ENCODE measurements at places on chromosomes 11 and 22.

DNA sequence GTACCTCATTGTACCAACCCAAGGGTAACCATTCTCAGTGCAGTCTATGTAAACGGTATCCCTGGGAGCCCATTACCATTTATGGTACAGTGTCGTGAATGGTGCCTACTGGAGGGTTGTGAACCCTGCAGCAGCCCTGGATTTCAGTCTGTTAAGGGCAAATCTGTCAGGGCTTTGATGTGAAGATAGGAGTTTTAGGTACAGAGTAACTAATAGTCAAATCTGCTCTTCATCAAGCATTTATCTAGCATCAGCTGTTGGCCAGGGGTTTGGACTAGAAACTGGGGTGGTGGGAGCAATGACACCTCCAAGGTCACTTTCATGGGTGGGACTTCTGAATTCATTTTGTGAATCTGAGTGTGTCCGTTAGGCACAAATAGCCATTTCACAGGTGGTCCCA lies 50.6 kb upstream of the RFPL3 start:
- DNase-seq, result no peak

- DNase-seq, result peak; percentile 7
Measured at GRCh38 chr11:70270877-70271648, 573 bp downstream of the PPFIA1 start.

DNA sequence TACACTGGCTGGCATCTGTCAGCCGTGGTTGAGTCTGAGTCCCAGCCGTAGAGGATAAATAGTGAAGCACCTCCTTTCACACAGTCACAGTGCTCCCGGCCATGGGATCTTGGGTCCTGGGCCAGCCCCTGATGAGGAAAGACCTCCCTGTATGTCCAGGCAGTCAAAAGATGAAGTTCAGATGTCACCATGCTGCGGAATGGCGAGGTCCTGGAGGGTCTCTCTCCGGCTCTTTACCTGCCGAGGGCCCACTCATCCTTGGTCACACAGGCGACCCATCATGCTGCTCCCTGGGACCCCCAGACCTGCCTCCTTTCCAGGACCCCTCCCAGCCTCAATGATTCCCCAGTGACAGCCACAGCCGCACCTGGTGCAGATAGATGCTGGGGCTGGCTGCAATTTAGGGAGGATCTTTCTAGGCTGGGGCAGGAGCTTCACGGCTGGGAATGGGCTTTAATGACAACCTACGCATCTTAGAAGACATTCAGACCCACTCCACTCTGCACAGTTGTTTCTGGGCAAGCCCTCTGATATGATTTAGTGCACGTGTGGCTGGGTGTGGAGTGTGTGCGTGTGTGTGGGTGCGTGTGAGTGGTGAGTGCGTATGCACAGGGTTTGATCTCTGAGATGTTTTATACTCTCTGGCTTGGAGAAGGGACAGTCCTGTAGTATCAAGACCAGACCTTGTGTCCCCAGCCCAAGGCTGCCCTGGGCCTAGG lies 79.7 kb downstream of the FBLN1 start:
- DNase-seq, result no peak

DNA sequence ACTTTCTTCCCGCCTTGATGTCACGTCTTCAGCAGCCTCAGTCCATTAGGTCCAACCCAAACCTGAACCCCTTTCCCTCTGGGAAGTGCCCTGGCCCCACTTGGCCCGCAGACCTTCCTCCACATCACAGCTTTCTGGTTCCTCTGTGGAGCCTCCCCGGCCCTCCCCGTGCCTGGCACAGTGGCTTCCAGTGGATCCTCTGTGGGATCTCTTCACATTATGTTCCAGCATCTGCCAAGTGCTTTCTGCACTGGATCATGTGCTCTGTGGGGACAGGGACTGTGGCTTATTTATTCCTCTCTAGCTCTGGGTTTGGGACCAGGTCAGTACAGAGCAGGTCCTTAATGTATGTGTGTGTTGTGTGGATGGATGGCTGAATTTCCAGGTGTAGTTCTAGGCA lies 30.9 kb downstream of the POLR3H start:
- no peak for DNase-seq

- DNase-seq, result no peak
Measured at GRCh38 chr11:66289548-66290329, 796 bp upstream of the YIF1A start.

DNA sequence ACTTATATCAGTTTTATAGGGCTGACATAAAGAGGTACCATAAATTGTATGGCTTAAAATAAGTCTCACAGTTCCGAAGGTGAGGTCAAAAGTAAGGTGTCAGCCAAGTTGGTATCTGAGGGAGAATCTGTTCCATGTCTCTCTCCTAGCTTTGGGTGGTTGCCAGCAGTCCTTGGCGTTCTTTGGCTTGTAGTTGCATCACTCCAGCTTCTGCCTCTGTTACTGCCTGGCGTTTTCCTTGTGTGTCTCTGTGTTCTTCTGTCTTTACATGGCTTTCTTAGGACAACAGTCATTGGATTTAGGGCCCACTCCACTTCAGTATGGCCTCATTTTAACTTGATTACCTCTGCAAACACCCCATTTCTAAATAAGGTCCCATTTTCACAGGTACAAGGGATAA lies 16.7 kb downstream of the MMP7 start:
- no peak for DNase-seq

GRCh38 chr11:65791719-65792213 lies 4.9 kb downstream of the OVOL1 start:
- peak; percentile 53 for DNase-seq

GRCh38 chr11:64249563-64250414 lies 1.5 kb upstream of the PLCB3 start:
- no peak for DNase-seq

DNA sequence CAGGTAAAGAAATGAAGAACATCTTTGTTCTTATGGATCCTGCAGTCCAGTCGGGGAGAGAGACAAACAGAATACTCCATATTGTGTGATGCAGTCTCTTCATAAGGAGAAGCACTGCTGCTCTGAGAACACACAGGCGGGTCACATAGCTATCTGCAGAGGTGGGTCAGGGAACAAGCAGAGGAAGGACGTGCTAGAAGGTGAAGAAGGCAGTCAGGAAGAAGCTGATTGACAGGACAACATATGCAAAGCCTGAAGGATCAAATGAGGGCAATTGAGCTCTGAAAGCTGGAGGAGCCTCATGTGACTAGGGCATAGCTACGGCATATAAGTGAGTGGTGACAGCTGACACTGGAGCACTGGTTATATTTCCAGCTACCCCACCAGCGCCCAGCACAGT lies 122.5 kb downstream of the OPCML start:
- DNase-seq, result no peak

DNA sequence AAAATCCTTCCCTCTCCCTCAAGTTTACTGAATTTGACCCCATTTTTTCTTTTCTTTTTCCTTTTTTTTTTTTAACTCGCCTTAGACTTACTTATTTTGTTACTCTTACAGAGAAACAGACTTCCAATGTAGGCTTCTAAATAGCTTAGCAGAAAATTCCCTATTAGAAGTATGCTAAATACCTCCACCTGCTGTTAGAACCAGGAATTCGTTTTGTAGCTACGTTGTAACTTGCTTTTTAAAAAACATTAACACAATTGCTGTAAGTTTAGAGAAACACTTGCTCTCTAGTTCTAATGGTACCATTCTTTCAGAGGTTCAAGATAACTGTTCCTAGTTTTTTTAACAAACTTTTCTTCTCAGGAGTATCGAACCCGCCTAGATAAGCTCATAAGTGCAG lies 324.2 kb downstream of the DCDC1 start:
- DNase-seq, result no peak

- no peak for DNase-seq
Measured at GRCh38 chr11:1502954-1503707, 16.6 kb upstream of the MOB2 start.

DNA sequence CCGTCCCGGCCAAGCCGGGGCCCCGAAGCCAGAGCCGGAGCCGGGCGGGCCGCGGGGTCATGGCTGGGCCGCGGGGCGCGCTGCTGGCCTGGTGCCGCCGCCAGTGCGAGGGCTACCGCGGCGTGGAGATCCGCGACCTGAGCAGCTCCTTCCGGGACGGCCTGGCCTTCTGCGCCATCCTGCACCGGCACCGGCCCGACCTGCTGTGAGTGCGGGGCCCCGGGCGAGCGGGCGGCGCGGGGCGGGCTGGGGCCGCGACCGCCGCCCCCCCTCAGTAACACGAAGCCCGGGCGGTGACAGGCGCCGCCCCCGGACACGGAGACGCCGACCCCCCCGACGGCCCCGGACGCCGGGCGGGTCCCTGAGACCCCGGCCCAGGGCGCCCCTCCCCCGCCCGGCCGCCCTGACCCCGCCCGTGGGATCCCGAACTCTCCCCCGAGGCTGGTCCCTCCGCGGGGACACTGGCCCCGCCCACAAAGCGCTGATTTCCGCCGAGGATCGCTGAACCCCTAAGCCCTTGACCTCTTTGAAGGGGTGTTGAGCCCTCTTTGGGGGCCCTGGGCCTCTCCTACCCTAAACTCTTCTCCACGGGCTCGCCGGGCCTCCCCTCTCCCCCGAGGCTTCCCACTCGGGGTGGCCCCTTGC lies 389 bp downstream of the MICALL1 start:
- no peak for DNase-seq

DNA sequence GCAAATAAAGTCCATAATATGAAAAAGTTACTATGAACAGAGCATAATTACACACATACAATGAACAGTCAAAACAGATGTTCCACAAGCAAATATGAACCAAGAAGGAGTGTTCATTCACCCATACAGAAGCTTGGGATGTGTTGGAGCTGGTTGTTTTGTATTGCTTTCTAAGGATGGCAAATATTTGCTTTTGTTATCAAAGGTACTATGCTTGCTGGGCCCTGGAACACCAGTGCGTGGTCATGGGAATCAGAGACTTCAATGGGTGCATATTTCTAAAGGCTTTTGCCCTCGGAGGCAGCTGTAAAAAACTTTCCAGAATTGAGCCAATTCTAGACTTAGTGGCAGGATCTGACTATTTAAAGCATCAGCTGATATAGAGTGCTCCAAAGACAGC lies 85.1 kb downstream of the BARX2 start:
- DNase-seq, result no peak

DNA sequence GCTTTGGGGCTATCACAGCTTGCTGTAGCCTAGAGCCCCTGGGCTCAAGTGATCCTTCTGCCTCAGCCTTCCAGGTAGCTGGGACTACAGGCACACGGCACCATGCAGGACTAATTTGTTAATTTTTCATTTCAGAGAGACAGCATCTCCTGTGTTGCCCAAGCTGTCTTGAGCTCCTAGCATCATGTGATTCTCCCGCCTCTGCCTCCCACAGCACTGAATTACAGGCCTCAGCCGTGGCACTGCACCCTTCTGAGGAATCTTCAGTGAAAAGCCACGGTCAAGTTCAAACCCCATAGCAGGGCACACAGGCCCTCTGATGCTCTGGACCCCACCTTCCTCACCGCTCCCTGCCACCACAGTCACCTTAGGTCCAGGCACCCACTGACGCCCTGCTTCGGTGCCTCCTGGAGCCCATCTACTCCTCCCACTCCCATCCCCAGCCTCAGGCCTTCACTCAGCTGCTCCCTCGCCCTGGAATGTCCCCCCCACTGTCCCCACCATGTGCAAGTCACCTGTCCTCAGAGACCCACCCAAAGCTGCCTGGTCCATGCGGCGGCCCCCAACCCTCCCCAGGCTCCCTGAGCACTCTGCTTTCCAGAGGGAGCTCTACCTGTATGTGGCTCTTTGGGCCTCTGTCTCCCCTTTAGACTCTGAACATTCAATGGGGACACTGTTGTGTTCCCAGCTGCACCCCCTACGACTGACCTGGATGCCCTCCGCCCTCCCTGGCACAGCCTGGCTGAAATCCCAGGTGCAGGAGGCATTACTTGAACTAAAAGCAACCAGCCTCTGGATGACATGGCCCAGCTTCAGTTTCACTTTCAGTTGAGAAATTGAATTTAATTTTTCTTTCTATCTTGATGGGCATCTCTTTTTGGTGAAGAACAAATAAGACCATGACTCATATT lies 1.6 kb downstream of the APOL2 start:
- DNase-seq, result no peak

- no peak for DNase-seq
Measured at GRCh38 chr11:93196816-93197379, 893 bp downstream of the SLC36A4 start.

GRCh38 chr11:26199331-26200095 lies 132.4 kb upstream of the ANO3 start:
- no peak for DNase-seq

DNA sequence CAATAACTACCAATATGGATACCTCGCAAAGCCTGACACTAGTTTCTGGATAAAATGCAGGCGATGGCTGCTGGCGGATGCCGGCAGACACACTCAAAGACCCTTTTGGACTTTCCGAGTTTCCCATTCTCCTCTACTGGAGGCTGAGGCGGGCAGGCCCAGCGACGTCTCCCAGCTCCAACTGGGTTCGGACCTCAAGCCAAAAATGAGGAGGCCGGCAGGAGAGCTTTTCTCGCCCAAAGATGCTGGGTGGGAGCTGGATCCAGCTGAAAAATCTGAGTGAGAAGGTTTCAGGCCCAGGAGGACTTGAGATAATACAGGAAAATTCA lies 428 bp upstream of the FEZ1 start:
- DNase-seq, result no peak

DNA sequence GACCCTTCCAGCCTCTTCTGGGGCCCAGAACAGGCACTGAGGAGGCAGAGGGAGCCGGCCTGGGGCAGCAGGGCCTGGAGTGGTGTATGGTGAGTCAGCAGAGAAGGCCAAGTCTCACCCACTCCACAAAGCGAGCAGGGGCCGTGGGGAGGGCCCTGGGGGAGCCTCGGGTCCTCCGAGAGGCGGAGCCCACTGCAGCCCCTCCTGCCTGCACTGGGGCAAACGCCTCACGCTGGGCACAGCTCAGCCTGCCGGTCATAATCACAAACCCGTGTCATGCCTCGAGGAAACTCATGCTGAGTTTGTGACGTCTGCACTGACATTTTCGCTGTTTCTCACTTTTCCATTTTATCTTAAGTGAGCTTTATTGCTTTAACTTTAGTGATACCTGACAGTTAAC lies 38.4 kb downstream of the TOLLIP start:
- DNase-seq, result no peak

GRCh38 chr22:47335460-47335859 lies 573.0 kb downstream of the TBC1D22A start:
- no peak for DNase-seq

GRCh38 chr11:43197379-43197778 lies 114.4 kb upstream of the API5 start:
- DNase-seq, result no peak

Data from activated CD8-positive, alpha-beta memory T cell treated with anti-CD3 and anti-CD28 coated beads for 48 hours (primary cell).